ENCODE measurements at places on chromosomes 7 and 10.

- DNase-seq, result no peak
These were observed 34.5 kb upstream of the EBLN1 start for GRCh38 chr10:22252224-22252800.

- peak; percentile 7 for DNase-seq
These were observed 23.7 kb upstream of the TRPV6 start for GRCh38 chr7:142908921-142909890.

DNA sequence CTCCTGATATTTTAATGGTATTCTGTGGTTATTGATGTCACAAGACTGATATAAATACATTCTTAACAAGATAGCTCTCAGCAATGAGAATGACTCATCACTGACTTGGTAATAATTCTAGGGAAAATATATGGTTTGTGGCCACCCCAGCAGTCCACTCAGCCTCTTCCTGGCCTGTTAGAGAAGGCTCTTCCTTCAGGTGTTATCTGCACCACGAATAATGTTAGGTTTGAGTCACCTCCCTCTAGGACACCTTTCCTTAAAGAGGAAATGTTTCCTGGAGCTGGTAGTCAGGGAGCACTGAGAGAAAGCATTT is 163.3 kb downstream of the SVIL start:
- DNase-seq, result peak; percentile 71

- no peak for DNase-seq
These were observed 250.5 kb upstream of the MEOX2 start for GRCh38 chr7:15936991-15937390.

DNA sequence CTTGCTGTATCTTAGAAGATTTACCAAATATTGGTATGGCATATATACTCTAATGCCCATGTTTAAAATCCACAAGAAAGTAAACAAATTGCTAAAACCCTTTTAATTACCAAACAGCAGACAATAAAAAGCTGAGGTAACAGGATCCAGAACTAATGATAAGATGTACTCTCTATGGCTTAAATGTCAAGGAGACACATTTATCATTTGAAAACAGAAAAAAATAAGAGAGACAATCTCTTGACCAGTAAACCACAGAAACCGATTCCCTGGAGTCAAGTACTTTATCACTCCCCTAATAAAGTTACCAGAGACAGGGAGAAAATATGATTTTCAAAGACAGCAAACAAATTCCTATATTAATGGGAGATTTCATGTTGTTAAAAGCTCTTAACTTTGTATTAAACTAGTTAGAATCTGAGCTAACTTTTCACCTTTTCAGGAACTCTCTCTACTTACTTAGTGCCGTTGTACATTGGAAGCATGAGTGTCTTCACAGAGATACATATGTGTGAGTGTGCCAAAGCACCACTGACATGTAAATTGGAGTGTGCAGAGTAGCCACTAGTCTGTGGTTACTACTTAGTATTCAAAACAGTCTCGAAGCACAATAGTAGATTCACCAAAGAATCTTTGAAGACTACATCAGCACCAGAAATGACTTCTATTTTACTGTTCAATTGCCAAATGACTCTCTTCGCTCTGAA is 44.2 kb downstream of the TSPAN12 start:
- no peak for DNase-seq

- DNase-seq, result no peak
These were observed 89.5 kb downstream of the KCNMA1 start for GRCh38 chr10:77548157-77548556.

GRCh38 chr7:2929321-2930201 is 85.5 kb upstream of the GNA12 start:
- DNase-seq, result no peak

- peak; percentile 81 for DNase-seq
These were observed 3.4 kb downstream of the DNMBP start for GRCh38 chr10:100006243-100006886.

GRCh38 chr10:811379-812175 is 119.9 kb downstream of the LARP4B start:
- no peak for DNase-seq

DNA sequence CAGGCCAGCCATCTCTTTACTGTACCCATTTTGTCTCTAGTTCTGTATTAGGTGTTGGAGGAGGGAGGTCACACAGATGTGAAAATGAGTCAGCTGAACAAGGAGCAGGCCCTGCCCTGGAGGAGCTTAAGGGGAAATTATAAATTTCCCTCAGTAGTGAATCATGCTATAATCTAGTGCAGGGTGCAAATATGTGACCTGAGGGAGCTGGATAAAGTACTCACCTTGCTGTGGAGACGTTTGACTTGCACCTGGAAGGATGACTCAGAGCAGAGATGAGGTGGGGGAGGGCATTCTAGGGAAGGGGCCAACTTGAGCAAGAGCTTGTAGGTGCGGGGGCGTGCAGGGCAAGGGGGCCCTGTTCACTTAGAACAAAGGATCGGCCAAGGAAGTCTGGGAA is 610.6 kb downstream of the SDK1 start:
- peak; percentile 19 for DNase-seq

DNA sequence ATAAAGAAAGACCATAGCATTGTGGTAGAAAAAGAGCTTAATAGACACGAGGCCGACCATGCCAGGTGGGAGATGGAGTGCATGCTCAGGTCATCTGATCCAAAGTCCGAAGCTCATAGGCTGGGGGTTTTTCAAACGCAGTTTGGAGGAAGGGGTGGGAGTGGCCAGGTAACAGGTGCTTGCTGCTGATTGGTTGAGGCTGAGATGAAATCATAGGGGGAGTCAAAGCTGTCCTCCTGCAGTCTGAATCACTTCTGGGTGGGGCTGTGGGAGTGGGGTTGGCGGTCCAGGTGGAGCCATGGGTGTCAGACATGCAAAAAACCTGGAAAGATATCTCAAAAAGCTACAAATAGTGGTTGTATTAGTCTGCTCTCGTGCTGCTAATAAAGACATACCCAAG is 2.8 kb upstream of the ERCC6 start:
- DNase-seq, result no peak

DNA sequence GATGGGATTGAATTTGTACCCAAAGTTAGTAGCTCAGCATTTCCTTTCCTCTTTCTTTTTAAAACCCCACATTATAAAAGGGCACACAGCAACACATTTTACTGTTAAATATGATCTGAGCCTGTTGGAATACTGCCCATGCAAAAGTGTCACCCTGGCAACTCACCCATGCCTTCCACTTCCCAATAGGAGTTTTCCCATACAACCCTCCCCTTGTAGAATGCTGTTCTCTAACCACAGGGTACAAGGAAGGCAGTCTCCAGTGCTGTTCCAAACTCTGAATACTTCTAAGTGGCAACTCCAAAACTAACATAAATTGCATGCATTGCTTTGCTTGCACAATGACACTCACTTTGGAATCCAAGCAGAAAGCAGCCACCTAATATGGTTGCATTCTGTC is 60.8 kb downstream of the NRCAM start:
- DNase-seq, result no peak

- no peak for DNase-seq
These were observed 155.1 kb downstream of the ANK3 start for GRCh38 chr10:60234551-60234950.

GRCh38 chr10:78458983-78459638 is 425.4 kb downstream of the RPS24 start:
- DNase-seq, result peak; percentile 54

GRCh38 chr10:4431114-4431863 is 394.7 kb upstream of the AKR1E2 start:
- no peak for DNase-seq

GRCh38 chr10:30188101-30188500 is 128.7 kb upstream of the JCAD start:
- no peak for DNase-seq

DNA sequence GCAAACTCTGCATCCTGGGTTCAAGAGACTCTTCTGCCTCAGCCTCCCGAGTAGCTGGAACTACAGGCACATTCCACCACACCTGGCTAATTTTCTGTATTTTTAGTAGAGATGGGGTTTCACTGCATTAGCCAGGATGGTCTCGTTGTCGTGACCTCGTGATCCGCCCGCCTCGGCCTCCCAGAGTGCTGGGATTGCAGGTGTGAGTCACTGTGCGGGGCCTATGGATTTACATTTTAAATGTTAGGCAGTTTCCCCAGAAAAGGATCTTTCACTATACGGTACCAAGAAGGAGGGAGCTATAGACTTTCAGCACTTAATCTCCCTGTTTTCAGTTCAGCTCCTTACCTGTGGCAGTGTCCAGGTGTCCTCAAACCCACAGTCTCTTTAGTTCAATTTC is 50.8 kb downstream of the SIRT1 start:
- DNase-seq, result no peak

DNA sequence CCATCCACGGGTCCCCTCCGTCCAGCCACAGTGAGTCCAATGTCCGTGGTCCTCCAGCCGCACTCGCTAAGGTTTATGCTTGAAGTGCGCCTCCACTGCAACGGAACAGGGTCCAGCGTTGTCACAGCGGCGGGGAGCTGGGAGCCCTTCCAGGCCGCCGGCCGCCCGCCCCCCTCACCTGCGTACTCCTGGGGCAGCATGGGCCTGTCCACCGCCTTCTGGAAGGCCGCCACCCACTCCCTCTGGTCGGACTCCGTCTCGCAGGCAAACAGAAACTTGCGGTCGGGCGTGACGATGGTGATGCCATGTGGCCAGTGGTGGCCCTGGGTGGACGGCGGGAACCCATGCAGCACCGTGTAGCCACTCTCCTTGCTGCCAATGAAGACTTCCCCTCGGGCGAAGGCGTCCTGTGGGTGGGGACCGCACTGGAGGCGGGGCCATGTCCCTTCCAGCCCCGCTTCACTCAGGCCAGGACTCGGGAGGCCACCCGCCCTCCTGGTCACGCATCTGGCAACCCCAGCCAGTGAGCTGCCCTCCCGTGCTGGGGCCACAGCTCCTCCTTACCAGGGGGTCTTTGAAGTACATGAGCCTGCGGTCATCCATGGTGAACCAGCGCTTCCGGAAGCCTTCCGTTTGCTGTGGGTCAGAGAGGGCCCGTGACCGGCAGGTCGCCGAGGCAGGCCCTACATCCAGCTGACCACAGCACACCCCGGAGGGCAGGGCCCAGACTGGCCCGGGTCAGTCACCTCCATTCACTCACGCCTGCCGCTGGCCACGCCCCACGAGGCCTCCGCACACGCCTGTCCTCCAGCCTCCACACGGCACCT is 22.7 kb downstream of the GET4 start:
- no peak for DNase-seq

GRCh38 chr7:67661-68395 is 124.5 kb upstream of the FAM20C start:
- DNase-seq, result no peak

DNA sequence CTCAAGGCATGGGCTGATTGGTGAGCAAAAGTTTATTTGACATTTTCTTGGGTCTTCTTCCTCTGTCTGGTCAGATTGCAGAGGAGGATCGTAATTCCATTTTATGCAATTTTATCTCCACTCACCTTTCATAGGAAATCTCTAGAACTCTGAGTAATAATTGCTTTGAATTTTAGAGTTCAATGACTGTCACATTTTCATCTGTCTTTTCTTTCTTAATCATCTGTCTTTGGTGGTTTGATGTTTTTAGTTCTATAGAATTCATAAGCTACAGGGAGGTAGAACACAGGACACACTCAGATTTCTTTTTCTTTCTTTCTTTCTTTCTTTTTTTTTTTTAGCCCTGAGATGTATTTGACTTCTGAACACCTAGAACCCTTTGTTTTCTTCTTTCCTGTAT is 11.6 kb downstream of the GATA3 start:
- no peak for DNase-seq

DNA sequence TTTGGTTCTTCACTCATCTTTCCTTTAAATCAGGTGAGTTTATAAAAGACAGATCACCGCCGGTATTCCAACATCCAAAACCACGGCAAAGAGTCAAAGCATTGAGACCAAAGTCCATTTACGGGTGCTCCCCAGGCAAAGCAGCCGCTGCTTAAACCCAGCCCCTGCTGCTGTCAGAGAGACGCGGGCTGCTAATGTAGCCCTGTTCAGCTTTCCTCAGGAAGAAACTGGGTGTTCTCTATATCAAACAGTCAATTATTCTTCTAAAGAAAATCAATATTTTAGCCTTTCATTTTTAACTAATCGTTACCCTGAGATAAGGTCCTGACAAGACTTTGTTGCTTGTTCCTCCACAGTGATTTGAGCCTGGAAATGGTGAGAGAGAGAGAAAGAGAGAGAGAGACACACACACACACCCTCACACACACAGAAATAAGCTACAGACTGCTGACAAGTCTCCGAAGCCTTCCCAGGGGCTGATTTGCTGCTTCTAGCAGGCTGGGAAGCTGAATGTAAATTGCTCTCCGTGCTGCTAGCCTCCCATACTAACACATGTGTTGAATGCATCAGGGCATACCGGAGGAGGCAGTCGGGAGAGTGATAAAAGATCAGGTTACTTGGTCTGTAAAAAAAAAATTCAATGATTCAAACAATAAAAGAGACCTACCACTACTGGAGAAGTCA is 183.0 kb upstream of the ANK3 start:
- DNase-seq, result no peak
